ENCODE measurements at places on chromosomes 3 and 15. TPM values are rescaled to one million over a fixed set of nuclear protein-coding genes. Genes with fewer than 3 reads are reported as not detected.

Gene WDR76
- total RNA-seq = 12.7 TPM

Gene SAXO2
- total RNA-seq = 0.66 TPM

Gene SPSB4
- total RNA-seq = not detected

Gene MESP2
- 0.25 TPM for total RNA-seq
